SK-N-SH treated with all-trans-retinoic acid at 6 μM for 48 hours (cell line): ENCODE measurements at places on chromosomes 7 and 10.

DNA sequence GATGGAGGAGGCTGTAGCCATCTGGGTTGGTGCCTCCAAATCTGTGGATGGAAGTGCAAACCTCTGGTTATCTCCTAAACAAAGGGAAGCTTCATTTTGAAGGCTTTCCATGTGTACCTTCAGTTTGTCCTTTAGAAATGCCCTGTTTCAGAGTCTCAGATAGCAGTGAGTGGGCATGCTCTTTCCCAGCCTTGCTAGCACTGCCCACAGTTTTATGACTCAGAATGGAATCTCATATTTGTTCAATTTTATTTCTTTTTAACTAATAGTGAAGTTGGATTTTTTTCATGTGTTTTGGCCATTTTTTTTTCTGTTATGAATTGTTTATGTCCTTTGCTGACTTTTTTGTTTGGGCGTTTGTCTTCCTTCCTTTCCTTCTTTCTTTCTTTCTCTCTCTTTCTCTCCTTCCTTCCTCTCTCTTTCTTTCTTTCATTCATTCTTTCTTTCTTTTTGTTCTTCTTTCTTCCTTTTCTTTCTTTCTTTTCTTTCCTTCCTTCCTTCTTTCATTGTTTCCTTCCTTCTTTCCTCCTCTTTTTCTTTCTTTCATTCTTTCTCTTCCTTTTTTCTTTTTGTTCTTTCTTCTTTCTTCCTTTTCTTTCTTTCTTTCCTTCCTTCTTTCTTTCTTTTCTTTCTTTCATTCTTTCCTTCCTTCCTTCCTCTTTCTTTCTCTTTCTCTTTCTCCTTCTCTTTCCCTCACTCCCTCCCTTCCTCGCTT is 25.6 kb downstream of the PRF1 start:
- ATAC-seq = peak; percentile 64

DNA sequence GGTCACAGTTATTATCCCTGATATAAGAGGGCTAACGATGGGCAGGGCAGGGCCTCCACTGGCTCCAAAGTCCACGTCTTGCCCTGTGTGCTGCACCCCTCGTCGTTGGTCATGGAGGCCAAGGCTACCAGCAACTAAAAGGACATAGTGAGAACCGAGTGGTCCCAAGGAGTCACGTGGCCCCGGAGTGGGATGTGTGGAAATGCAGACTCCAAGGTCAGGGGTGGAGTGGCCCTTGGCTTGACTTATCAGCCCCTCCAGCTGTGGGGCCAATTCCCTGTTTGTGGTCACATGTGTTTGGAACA is 30.7 kb downstream of the BTBD16 start:
- ATAC-seq = no peak

DNA sequence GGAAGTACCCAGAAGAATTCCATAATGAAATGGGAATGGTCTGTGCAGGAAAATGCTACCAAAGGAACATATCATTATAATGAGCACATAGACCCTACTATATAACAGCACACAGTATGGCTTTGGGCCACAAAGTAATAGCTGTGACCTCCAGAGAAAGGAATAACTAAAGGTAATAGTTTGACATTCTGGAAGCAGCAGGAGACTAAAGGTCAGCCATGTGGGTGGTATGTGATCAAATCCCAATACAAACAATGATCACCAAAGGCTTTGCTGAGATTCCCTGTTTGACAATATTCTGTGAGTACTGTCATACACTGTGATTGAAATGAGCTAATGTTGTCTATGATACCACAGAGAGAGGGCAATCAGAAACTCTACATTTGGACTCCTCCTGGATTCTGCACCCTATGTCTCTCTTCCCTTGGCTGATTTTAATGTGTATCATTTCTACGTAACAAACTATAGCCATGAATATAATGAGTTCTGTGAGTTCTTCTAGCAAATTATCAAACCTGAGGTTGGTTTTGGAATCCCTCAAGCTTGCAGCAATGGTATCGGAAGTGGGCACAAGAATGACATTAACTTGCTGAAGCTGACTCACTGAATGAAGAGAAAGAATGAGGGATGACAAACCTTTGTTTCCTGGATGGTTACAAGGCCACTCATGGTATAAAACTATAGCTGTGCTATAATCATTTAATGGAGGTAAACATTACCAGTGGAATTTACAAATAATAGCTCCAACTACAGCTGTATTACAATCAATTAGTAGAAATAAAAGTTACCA is 99.6 kb downstream of the JMJD1C start:
- no peak for ATAC-seq

DNA sequence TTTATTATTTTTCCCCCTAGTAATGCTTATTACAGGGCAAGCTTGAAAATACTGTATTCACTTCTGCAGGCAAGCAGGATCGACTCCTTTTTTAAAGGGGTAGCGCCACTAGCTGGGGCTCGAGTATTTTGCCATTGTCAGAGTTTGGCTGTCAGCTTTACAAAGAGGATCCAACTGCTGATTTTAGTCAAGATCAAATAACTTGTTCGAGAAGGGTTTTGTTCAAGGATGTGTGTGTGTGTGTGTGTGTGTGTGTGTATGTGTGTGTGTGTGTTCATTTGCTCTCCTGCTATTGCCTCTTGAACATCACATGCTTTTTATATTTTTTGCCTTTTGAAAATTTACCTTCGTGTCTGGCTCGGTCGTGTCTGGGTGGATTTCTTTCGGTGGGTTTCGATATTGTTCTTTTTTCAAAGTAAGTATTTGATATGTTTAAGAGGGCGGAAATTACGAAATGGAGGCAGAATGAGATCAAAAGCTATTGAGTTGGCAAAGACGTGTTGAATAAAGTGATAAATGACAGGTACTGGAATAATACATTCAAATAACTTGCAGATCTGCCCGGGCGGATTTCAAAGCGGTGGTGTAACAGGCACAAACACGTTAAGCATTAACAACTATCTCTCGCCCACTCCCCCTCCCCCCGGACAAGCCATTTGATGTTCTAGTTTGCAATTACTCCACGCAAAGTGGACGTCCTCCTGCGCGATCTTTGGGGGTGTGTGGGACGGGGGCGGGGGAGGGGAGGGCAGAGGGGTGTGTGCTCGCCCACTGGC is 1.1 kb downstream of the ARID5B start:
- peak; percentile 51 for ATAC-seq

DNA sequence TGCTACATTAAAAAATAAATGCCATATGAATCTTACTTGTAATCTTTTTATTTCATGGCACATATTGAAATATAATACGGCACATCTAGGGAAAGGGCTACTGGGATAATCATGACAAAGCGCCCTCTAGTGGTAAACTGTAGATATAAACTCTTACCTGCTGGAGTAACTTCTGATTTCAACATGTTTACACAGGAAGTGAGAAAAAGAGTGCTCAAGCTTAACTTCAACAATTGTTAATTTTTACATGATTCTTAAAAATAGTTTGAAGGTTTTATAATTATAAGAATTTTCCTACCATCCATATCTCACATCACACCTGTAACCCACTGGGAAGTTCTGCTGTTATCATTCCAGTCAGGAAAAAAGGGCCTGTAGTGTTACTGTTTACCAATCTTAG is 2.0 kb upstream of the HEPACAM2 start:
- peak; percentile 25; the same call in 2 of the 3 replicates for ATAC-seq

GRCh38 chr7:3493499-3493898 is 192.4 kb downstream of the SDK1 start:
- peak; percentile 82 for ATAC-seq

GRCh38 chr10:71708301-71708703 is 11.3 kb downstream of the C10orf105 start:
- peak; percentile 83 for ATAC-seq

DNA sequence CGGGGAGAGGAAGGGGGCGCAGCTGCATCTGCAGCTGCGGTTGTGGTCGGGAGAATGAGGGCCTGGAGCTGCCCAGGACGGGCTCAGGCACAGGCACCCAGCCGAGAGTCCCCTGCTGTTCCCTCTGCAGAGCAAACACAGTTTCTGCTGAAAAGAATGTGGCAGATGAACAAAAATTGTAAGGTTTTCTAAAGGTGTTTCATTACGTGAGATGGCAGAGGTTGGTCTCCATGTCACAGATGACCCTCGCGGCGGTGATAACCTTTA is 456.2 kb downstream of the DNAJB6 start:
- ATAC-seq = no peak

- no peak for ATAC-seq
These were observed 58.1 kb downstream of the INSIG1 start for GRCh38 chr7:155355745-155356144.

DNA sequence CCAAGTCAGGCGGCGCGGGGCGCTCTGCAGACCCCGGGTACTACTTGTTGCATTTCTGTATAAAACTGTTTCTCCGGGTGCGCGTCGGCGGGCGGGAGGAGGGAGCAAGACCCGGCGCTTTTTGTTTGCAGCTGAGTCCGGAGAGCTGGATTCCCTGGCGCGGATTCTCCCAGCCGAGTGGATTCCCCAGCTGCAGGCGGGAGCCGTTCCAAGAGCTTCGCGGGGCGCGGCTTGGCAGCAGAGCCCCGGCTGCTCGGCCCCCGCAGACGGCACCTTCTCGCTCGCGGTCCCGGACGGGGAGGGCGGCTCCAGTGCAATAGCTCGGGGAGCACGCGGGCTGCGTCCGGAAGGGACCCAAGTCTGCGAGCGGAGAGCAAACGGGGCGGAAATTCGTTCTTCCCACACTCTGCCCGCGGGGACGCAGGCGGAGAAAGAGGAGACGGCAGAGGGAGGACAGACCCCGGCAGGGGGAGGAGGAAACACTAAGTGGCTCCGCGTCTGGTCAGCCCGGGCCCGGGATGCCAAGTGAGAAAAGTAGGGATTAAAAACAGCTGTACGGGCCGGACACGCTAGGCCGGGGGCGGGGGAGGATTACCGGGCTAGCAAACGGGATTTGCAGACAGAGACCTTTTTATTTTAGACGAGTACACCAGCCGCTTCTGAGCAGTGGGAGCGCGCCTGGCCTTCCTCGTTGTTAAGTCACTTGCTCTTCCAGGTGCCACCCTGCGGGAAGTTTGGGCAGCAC is at the start of gene TRIL:
TRIL (minus strand) TSS at position 96 of the 745 bp plus-strand sequence. CDS start 284 bp downstream, outside the sequence.
- peak; percentile 47 for ATAC-seq

DNA sequence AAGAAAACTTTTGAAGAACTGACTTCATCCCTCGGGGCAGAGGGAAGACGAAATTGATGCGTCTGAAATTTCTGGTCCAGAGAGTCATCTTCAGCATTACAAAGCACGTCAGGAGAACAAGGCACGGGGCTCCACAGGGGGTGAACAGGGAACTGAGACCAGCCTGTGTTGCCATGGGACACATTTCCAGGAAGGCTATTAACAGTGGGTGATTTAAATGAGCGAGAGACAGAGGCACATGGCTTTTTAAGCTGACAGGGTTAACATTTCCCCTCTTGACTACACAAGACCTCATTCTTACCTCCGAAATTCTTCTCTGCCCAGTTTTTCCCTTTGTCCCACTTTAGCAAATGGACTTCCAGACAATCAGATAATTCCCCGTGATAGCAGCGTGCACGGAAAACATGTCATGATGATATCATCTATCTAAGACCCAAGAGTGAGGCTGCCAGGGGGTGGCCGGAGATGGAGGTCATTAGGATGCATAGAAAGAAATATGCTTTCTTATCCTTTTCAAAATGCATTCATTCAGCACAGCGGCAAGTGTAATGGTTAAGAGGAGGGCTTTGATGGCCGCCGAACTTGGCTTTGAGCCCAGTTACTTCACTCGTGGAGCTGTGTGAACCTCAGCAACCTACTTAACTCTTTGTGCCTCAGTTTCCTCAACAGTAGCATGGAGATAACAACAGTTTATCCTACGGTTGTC is 248.0 kb downstream of the PRPF18 start:
- ATAC-seq = peak; percentile 66

- peak; percentile 6; the same call in 1 of the 3 replicates for ATAC-seq
These were observed 145.9 kb downstream of the LRRC4 start for GRCh38 chr7:127885222-127885772.

- ATAC-seq = no peak
These were observed 183.4 kb downstream of the PTPN20 start for GRCh38 chr10:47094636-47095035.

DNA sequence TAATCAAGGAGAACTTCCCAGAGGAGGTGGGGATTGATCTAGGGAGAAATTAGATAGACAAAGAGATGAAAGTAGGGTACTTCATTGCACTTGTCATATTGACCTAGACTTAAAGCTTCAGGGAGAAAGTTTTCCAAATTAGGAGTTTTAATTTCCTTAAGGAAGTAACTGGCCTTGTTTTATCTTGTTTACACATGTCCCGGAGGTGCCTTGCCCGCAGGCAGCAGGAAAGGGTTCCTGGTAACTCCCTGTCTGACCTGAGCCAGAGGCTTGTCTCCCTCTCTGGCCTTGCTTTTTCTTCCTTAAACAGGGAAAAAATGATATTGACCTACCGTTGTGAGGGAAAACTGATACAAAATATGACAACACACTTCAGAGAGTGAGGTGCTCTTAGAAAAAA is 181.6 kb downstream of the EVX1 start:
- ATAC-seq = no peak

- ATAC-seq = peak; percentile 67
These were observed 13.2 kb upstream of the TRA2A start for GRCh38 chr7:23544913-23545354.

GRCh38 chr7:43905209-43905946 is 1.0 kb downstream of the URGCP start:
- peak; percentile 33 for ATAC-seq

- ATAC-seq = no peak
These were observed 89.9 kb upstream of the PPP1R3A start for GRCh38 chr7:114008696-114009095.

DNA sequence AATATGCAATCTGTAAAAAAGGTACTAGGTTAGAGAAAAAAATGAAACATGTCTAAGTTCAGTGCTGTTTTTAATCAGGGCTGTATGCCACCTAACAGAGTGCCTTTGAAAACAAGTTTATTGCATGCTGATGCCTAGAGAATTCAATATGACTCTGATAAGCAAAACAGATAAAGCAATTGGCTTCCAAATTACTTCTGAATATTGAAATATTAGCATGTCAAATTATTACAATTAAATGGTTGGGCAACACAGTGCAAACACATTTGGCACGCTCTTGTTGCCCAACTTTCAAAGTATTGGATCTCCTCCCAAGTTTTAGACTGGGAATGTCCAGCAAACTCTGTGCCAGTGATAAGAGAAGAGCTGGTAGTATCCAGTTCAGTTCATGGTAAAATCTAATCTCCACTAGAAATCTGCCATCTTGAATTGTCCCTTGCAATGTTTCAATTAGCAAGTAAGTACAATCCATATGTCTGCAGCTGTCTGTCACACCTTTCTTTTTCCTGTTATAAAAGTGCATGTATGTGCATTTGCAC is 65.2 kb upstream of the FAM133B start:
- no peak for ATAC-seq

DNA sequence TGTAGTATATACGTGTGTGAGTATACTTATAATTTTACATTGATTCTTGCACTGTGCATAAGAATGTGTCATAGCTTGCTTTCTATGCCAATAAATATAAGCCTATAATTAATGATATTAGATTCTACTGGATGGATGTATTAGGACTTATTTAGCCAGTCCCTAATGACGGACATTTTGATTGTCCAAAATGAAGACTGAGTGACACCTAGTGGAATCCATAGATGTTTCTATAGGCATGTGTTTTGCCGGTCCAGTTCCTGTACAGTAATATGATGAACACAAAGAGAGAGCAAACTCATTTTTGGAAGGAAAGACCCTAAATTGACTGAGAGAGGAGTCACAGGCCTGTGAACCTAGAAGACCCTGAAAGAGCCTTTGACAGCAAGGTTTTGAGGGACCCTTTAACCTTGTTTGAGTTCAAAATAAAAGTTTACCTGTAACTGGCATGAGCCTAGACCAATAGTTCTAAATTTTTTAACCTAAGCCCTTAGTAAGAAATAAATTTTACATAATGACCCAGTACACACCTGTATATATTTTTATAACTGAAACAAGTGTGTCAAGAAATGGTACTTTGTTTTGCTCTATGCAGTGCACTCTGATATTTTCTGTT is 42.4 kb upstream of the AGBL3 start:
- ATAC-seq = peak; percentile 59

GRCh38 chr10:72254813-72255568 is 18.7 kb upstream of the DDIT4 start:
- peak; percentile 90 for ATAC-seq

GRCh38 chr10:44878706-44879530 is 32.2 kb upstream of the TMEM72 start:
- ATAC-seq = peak; percentile 95
